ENCODE measurements at places on chromosomes 11 and 22.

- no peak for DNase-seq
These were observed 1455.3 kb downstream of the BRD1 start for GRCh38 chr22:48372390-48372789.

- no peak for DNase-seq
These were observed 10.8 kb downstream of the L3MBTL2 start for GRCh38 chr22:41215926-41216325.

- DNase-seq: no peak
These were observed 72.7 kb upstream of the AKIP1 start for GRCh38 chr11:8838248-8838647.

DNA sequence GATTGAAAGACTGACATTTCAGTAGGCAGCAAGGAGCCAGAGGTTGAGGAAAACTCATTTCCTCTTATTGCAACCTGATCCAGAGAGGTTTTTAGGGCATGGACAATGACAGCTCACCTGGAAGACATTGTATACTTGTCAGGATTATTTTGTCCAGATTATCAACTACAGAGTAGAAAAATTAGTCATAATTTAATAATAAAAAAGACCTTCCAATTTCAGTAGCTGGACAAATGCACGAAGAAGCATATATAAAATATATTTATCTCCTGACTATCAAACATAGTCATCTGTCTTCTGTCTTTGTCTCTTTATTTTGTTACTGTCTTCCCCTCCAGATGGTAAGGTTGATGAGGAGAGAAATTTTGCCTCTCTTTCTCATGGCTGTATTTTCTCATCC is 330.6 kb upstream of the RAG2 start:
- DNase-seq: no peak

GRCh38 chr11:14021738-14022137 is 59.2 kb downstream of the SPON1 start:
- DNase-seq: no peak

GRCh38 chr11:60362241-60362640 is 16.1 kb upstream of the MS4A7 start:
- no peak for DNase-seq

DNA sequence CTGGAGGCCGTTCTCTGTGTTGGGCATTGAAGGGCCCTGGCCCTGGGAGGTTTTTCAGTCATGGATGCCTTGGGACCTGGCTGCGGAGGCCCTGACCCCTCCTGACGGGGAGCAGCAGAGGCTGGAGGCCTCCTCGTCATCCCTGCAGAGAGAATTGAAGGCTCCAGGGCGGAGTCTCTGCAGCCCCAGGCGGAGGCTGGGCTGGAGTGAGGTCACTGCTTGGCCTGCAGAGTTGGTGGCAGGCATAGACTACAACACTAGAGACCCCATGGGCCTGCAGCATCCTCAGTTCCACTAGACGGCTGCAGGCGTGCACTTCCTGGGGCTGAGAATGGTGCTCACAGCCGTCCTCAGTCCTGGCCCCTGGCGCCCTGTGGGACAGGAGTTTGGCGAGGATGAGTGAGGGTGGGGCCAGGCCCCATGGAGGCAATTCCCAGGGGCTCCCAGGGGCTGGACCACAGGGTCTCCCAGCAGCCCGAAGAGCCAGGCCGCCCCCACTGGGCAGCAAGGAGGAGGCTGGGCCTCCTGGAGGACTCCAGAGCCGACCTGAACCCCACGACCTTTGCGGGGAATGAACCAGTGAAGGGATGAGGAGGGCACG is 1194.9 kb downstream of the BRD1 start:
- no peak for DNase-seq

Measured in midbrain (tissue), 1 donor.